ENCODE measurements at places on chromosomes 1 and 21.

DNA sequence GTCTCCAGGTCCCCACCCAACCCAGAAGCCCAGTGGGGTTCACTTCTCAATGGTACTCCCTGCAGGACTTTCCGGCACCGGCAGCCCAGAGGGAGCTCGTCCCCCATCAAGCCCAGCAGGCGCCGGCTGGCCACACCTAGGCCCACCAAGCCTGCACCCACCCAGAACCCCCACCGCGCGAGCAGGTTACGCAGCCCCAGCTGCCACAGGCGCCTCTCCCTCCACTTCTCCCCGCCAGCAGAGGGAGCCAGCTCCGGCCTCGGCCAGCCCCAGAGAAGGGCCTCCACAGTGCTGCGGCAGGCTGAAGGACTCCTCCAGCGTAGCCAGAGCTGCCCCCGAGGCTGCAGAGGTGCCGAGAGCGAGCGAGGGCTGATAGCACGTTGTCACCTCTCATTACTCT lies 722.3 kb downstream of the PLA2G4A start:
- DNase-seq = no peak

GRCh38 chr1:74811436-74812179 lies 78.7 kb downstream of the TYW3 start:
- DNase-seq = no peak

GRCh38 chr1:219817914-219818313 lies 110.4 kb downstream of the SLC30A10 start:
- DNase-seq = no peak

DNA sequence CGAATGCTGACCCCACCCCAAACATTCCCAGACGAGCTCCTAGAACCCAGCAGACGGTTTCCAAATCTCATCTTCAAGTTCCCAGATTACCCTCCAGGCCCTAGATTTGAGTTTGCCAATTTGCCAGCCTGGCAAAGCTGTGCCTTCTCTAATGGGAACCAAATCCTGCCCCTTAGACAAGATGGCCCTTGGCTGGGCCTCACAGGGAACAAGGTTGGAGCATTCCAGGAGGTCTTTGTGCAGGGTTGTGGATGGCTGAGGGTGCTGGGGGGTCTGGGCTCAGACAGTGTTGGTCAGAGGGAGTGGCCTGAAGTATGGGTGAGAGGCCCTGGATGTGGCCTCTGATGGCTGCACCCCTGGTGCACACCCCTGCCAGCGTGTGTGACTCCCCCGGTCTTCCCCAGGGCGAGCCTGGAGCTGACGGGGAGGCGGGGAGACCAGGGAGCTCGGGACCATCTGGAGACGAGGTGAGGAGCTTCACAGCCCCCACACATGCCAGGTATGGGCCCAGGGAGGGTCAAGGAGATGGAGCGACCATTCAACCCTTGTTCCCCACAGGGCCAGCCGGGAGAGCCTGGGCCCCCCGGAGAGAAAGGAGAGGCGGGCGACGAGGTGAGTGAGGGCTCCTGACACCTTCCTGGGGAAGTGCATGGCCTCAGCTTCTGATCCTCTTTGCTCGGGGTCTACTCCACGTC lies 10.2 kb downstream of the COL6A1 start:
- peak; percentile 7 for DNase-seq

- DNase-seq = no peak
These were observed 747 bp downstream of the ADAMTS1 start for GRCh38 chr21:26844258-26845065.

GRCh38 chr21:17578162-17578561 lies 34.5 kb downstream of the BTG3 start:
- DNase-seq = no peak

DNA sequence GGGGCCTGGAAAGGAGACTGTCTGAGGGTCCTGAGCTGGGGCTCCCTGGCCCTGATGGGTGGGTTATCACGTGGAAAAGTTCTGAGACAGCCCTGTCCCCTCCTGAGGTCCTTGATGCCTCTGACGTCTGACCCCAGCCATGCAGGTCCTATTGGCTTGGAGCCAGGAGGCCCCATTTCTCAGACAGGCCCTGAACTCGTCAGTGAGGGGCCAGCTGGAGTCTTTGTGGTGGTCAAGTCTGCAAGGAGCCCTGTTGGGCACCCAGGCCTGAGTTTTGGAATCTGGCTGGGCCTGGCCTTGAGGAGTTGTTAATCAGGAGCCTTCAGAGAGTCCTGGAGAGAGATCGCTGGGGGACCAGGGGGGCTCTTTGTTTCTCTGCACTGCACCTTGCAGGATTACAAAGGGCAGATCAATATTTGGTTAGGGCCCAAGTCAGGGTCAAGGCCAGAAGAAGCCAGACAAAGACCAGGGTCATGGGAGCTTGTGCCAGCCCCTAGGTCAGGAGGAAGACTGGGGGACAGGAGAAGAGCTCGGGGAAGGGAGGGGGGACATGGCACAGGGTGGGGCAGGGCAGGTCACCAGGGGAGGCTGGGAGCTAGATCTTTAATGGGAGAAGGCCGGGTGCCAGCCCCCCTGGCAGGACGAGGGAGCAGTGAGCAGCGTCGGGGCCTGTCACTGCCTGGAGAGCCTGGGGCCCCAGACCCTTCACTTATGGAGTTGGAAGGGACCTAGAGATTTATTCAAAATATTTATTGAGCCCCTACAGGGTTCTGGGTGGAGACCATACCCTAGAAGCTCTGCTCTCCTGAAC lies 83.2 kb downstream of the PTPRU start:
- DNase-seq = no peak

- no peak for DNase-seq
These were observed 192.4 kb upstream of the SGIP1 start for GRCh38 chr1:66341446-66342089.

DNA sequence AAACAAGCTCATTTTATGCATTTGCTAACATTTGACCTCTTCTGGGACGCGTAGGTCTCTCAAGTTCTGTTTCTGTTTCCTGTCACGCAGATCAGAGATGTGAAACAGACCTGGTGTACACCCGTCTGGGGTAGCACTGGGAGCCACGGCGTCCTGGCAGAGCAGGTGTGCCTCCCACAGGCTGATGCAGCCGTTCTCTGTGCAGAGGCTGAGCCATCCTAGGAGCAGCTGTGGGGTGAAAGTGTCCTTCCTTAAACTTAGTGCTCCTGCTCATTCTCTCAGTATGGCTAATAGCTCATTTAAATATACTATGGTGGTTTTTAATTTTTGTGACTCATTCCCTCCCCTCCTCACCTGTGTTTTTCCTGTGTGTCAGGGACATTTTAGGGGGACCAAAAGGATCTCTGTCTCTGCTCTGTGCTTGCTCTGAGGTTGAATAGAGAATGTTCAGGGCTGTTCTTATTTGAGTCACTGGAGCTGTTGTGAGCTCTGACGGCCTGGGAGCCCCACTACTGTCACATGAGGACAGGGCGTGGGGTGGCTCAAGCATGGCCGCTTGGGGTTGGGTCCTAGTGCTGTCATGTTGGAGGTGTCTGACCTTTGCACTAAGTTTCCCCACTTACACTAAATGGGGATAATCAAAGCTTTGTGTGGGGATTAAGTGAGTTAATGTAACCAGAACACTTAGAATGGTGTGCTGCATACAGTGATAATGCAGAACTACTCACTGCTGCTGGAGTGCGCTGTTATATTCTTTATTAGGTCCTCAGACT lies 43.0 kb downstream of the GALNT2 start:
- DNase-seq = peak; percentile 91

- no peak for DNase-seq
These were observed 151.6 kb downstream of the GALNT2 start for GRCh38 chr1:230218667-230219066.

- DNase-seq = no peak
These were observed 37.1 kb downstream of the EIF2B3 start for GRCh38 chr1:44949286-44949685.

DNA sequence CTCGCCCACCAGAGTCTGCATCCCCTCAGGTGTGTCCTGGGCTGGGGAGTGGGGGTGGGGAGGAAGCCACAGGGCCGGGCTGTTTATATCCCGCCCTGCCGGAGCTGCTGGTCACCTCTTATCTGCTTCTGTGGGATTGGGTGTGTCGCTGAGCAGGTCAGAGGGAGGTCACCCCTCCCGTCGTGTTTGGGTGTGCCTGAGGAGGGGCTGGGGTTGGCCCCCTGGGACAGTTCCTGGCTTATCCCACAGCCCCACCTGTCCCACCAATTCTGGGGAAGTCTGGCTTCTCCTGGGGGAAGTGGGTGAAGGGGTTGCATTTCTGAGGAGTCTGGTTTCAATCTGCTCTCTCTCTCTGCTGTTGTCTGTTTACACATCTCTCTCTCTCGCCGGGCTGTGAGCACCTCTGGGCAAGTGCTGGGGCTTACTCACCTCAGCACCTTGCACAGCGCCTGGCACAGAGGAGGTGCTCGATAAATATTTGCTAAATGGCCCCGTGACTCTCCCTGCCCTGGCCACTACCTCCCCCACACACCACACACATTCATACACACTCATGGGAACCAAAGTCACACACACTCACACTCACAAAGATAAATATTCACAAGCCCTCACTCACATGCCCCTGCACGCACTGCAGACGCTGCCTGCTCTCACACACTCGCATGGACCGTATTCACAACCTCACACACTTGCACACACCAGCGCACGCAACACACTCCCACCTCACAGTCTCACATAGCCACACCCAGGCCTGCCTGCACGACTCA lies 8.3 kb downstream of the ELF3 start:
- DNase-seq = no peak

GRCh38 chr1:160032165-160032820 lies 503 bp upstream of the PIGM start:
- DNase-seq = no peak

GRCh38 chr1:18751425-18751824 lies 108.0 kb downstream of the TAS1R2 start:
- no peak for DNase-seq

DNA sequence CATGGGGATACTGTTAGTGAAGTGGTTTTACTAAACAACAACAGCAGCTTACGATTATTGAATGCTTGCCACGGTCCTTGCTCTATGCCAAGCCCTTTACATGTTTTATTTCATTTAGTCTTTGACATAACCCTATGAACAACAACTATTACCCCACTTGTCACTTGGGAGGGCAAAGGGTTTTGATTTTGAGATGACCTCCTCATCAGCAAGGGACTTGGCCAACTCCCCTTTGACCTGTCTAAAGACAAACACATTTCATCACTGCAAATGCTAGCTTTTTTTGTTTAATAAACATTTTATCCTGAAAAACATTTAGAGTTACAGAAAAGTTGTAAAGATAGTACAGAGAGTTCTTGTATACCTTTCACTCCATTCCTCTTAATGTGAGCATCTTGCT lies 152.5 kb upstream of the WNT4 start:
- DNase-seq = no peak

GRCh38 chr1:208038303-208038702 lies 127.4 kb upstream of the CD34 start:
- no peak for DNase-seq

GRCh38 chr21:45584786-45585185 lies 42.5 kb upstream of the SLC19A1 start:
- no peak for DNase-seq

DNA sequence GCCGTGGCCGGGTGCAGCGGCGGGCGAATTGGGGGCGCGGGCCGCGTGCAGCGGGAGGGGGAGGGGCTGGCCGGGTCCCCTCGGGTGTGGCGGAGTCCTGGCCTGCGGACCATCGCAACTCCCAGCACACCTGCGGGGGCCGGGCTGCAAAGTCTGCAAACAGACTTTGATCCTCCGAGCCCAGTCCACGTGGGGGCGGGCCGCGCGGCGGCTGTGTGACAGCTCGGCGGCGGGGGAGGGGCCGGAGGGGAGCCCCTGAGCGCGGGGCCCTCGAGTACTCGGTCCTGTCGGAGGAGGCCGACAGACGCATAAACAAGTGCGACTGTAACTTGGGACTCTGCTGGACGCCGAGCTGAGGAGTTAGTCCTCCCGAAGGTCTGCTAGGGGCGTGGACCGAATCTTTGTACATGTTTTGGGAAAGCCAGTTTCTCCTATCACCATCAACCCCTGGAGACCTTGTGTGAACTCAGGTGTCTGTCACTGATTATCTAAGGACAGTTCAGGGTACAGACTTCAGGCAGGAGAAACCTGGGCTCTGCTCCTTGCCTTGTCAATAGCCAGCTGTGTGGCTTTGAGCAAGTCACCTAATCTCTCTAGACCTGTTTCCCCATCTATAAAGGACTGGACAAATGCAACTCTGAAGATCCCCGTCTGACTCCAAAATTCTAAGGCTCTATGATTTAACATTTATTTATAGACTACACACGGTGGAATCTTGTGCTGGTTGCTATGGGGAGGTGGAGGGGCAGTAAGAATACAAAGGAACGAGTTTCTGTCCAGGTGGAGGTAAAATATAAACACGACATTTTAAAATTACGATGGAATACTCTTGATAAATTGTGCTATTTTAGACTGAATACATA lies 710 bp upstream of the SLC30A1 start:
- DNase-seq = no peak

DNA sequence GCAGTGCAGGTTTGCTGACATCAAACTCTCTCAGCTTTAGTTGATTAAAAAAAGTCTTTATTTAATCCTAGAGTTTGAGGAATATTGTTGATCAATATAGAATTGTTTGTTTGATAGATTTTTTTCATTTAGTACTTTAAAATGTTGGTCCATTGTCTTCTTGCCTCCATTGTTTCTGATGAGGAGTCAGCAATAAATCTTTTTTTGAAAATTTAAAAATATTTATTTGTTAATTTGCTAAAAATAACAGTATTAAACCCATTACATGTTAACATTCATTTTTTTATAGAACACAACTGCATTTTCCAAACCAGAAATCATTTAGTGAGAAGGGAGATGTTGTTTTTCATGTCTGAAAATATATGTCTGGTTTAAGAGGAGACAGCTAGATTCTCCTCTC lies 173.8 kb upstream of the USP24 start:
- no peak for DNase-seq

GRCh38 chr1:116111524-116112021 lies 374 bp downstream of the MAB21L3 start:
- no peak for DNase-seq

GRCh38 chr1:76500116-76500515 lies 367.2 kb upstream of the ST6GALNAC5 start:
- DNase-seq = no peak

DNA sequence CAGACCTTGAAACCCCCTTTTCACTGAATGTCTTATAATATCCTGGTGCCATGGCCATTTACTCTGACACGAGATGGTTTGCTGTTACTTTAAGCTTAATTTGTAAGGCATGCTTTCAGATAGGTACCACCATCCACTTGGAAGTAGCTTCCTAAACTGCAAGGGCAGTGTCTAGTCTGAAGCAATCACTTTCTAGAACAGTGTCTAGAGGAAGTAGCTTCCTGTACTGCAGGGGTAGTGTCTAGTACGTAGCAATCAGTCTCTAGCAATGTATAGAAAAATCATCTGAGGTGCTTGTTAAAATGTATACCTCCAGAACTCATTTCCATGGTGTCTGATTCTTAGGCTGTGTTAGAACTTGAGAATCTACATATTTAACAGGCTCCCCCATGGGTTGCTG lies 42.5 kb downstream of the ZBTB40 start:
- no peak for DNase-seq

DNA sequence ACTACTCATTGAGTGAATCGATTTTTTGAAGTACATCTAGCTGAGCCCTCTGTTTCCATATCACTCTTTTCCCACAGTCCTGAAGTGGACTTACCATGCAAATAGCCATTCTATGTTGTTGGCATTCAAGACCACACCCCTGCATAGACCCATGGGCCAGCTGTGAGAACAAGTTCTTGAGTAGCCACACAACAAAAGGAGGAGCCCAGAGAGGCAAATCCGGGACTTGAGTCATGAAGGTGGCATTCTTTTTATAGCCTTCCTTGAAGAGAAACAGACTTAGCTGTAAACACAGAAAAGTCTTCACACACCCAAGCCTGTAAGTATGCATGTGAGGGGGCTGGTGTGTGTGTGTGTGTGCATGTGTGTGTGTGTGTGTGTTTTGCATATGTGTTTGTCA lies 13.8 kb upstream of the SPRR5 start:
- DNase-seq = no peak
